ENCODE measurements at places on chromosomes 3 and 15.

- DNase-seq: no peak
Measured at GRCh38 chr15:57384816-57385215, 8.5 kb downstream of the CGNL1 start.

DNA sequence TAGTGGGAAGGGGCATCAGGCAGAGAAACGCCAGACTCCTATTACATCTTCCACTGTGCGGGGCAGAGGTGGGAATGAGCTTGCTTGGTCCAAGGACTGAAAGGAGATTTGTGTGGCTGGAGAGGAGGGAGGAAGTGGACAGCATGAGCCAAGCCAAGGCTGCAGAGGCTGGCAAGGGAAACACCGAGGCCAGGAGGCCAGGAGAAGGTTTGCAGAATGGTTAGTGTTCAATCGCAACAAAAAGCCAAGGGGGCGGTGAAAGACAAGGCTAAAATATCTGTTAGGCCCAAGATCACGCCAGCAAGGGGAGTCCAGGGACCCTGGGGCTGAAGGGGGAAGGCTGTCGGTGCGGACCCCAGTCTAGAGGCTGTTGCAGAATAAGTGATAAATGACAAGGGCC, 75.8 kb downstream of the CPN2 start:
- peak; percentile 43 for DNase-seq

DNA sequence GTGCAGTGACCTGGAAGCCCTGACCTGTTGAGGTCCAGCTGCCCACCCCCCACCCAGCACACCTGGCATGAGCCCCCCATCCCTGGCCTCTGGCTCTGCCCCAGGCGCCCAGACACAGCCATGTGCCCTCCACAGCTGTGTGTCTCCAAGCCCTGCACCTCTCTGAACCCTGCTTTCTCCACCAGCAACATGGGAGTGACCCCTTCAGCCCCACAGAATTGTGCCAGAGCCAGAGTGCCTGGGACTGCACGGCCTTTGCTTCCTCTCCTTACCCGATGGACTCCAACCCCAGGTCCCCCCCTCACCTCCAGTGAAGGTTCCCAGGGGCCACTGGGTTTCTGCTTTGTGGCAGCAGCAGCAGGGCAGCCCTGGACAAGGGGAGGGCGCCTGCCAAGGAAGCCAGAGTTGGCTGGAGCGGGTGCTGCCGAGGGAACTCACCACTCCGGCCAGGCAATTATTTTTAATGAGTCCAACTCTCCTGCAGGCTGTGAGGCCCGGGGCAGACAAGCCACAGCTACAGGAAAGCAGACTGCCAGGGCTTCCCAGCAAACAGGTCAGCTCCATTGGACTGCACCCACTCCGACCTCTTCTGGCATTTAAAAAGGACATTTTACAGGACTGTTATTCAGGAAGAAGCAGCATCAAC, 24.1 kb downstream of the PRR20G start:
- no peak for DNase-seq

- DNase-seq: no peak
Measured at GRCh38 chr3:1216856-1217255, 124.0 kb downstream of the CNTN6 start.

DNA sequence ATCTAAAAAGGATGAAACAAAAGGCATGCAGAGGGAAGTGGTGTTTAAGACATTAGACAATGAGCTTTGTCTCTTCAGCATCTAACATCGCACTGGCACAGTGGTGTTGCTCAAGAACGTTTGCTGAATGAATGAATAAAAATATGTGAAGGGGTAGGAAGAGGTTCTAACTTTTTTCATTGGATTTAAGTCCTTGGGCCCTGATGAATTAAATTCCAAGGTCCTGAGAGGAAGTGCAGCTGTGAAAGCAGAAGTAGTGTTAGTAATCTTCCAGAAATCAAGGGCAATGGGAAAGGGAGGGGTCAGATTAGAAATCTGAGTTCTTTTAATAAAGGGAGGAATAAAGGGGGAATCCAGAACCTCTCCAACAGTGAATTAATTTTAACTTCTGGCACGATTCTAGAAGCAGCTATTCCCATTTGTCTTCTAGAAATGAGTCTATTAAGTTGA, 29.6 kb downstream of the TLNRD1 start:
- no peak for DNase-seq

GRCh38 chr3:139111392-139112229, 66.9 kb upstream of the PRR23C start:
- peak; percentile 68 for DNase-seq

DNA sequence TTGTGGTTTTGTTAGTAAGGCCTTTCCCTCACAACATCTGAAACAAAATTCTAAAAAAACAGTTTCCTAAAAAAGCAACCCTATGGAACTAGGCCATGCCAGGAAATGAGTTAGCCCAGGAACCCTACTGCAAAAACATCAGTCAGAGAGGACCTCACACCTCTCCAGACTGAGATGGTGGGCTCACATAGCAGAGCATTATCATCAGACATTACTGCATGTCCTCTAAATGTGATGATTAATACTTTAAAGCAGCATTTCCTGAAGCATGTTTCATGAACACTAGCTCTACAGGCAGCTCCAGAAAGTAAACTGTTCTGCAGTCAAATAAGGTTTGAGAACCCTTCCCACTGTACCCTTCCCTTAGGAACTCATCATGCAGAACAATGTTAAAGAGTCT, 232.3 kb upstream of the MRPL3 start:
- DNase-seq: no peak

- DNase-seq: no peak
Measured at GRCh38 chr3:194053136-194053535, 82.8 kb upstream of the HES1 start.

Data from left lobe of liver (tissue), 2 donors.